ENCODE measurements at places on chromosomes 2 and 18.

DNA sequence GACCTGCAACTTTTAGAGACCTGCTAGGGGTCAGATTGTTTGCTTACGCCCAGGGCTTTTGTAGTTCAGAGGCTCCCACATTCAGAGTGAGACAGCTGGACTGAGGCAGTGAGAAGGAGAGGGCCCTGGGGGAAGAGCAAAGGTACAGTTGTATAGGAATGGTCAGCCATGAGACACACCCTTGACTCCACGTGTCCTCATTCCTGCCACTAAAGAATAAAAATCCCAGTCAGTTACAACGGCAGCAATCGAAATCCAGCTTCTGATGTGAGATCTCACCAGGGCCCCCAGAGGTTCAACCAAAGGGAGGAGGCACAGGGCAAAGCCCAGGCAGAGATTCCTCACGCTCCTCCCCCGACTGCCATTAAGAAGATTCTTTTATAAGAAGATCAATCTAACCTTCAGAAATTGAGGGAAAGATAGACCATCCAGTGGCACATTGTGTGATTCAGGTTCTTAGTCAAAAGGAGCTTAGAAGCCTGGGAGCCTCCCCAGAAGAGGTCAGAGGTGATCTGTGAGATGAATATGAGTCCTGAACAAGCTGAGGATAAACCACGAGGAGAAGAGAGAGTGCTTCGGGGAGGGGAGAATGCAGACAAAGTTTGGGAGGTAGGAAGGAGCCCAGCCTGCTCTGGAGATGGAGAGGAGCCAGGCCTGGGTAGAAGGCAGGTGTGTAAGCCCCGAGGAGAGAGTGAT lies 317.0 kb downstream of the CYP26B1 start:
- no peak for DNase-seq

- no peak for DNase-seq
Observed at GRCh38 chr18:31840499-31840898, 79.8 kb upstream of the SLC25A52 start.

GRCh38 chr2:240532031-240532775 lies 25.6 kb downstream of the ANKMY1 start:
- DNase-seq = no peak

- no peak for DNase-seq
Observed at GRCh38 chr2:246489-247144, 17.2 kb downstream of the SH3YL1 start.

DNA sequence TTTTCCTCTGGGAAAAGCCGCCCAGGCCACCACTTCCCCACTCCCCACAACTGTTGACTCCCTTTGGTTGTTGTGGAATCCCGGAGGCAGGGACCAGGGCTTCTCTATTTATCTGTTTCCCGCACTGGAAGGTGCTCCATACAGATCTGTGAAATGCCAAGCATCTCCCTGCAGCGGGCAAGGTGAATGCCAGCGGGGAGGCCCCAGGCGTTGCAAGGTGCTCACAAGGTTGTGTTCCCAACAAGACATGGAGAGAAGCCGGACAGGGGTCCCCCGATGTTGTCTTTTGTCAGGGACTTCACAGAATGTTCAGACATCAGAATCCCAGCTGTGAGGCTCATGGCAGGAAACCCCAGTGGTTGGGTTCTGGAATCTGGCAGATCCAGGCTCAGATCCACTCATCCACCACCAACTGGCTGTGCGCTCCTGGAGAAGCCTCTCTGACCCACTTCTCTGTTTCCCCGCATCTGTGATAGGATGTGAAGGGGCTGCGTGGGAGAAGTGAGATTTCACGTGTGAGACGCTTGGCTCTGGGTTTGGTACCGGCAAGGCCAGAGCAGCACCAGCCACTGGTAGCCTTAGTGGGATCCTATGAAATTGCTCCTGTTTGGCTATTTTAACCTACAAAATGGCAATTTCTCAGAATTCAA lies 8.6 kb upstream of the NEU2 start:
- no peak for DNase-seq

DNA sequence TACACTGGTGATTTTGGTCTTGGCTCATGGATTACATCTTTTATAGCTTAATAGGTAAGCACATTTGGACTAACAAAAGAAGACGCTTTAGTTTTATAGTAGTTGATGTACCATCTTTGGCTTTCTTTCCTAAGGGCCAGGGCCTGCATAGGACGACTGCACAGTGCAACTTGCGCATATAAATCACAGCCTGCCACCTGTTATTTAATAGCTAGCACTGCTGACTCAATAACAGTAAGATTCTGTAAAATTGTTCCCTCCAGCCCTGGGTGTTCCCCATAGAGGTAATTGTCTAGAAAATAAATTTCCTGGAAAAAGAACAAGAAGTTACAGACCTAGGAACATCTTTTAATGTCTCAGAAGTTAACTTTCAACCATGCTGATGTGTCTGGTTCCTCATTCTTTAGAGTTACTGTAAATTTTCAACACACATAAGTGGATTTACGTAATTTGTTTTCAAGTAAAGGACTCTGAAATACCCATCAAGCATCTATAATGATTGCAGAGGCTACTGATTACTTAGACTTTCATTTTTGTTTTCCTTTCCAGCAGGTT lies 594.2 kb upstream of the NXPH2 start:
- no peak for DNase-seq

DNA sequence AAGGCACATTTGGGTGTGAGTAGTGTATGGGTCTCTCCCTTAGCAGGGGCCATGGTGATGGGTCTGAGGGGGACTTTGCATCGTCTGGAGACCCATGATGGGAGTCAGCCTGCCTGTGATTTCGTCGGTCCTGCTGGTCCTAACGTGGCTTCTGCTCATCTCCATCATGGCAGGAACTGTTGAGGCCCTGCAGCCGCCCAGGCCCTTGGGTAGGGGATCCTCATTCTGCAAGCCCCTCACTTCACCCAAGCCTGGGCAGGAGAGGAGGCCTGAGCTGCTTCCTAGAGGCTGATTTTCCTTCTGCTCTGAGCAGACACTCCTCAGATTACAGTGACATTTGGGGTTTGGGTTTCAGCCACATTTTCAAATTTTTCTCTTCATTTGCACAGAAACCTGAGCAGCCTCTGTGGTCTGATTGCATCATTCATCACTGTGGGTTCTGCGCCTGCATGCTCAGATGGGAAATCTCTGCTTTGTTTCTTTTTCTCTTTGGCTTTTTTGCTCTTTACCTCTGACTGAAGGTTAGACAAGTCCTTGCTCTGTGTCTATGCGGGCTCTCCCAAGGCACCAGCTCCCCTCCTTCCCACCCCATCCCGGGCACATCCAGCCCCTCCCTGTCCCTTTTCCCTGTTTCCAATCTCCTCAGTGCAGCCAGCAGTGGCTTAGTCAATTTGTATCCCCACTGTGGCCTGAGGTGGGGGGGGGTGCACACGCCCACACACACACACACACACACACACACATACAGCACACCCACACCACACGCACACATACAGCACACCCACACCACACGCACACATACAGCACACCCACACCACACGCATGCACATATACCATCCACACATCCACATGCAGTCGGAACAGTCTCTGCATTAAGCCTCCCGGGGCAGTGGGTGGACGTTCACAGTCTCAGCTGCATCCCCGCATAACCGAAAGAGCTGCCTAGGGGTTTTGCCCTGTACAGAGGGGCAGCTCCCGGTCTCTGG lies 305.4 kb upstream of the HS6ST1 start:
- DNase-seq = no peak

GRCh38 chr2:51919395-51919794 lies 887.5 kb upstream of the NRXN1 start:
- no peak for DNase-seq

DNA sequence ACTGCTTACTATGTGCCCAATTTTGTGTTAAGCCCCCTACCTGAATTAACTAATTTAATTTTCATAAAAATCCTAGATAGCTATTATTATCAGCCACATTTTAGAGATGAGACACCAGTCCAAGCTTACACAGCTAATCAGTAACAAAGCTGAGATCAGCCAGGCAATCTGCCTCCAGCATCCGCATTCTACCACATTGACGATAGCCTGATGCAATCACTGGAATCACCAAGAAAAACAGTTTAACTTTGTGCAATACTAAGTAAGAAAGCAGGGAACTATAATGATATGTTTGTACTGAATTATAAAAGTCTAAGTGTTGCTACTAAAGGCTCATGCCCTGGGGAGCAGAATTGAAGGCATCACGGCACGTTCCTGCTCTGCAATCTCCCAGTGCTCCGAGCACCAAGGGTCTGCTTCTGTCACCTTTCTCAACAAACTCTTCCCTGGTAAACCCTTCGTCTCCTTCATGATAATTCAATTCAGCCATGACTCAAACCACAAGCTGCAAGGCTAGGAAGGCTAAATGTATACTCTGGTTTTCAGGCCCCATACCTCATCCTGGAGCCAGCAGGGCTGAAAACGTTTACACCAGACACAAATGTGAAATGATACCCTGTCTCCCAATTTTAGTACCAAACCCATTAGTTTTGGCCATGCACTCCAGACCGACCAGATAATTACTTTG lies 19.4 kb downstream of the KANSL3 start:
- no peak for DNase-seq

DNA sequence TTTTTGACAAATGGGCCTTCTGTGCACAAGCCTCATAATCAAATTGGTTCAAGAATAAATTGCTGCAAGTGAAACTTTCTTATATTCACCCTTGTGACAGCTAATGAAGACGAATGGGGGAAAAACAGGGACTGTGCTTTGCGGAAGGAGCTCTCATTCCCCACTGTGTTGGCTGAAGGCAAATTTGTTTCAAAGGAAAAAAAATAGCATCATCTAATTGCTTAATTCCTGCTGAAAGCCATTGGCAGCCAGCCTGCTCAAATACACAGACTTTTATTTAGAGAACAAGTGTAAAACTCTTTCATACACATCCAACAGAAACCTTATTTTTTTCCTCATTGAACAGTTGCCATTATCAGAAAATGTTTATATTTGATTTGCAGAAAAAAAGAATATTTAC lies 172.3 kb downstream of the ARL6IP6 start:
- DNase-seq = no peak

GRCh38 chr18:63795606-63796005 lies 20.4 kb downstream of the SERPINB7 start:
- DNase-seq = no peak

GRCh38 chr2:9842487-9843228 lies 616 bp upstream of the TAF1B start:
- no peak for DNase-seq

- no peak for DNase-seq
Observed at GRCh38 chr18:36050479-36050878, 16.9 kb downstream of the RPRD1A start.

GRCh38 chr2:139031722-139032121 lies 251.5 kb upstream of the NXPH2 start:
- no peak for DNase-seq

DNA sequence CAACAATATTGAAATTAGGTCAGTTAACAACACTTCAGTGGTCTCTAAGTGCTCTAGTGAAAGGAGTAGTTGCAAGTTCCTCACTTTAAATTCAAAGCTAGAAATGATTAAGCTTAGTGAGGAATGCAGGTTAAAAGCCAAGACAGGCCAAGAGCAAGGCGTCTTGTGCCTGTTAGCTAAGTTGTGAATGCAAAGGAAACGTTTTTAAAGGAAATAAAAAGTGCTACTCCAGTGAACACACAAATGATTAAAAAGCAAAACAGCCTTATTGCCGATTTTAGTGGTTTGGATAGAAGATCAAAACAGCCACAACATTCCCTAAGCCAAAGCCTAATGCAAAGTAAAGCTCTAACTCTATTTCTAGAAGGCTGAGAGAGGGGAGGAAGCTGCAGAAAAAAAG lies 44.7 kb downstream of the ANTXR1 start:
- no peak for DNase-seq

DNA sequence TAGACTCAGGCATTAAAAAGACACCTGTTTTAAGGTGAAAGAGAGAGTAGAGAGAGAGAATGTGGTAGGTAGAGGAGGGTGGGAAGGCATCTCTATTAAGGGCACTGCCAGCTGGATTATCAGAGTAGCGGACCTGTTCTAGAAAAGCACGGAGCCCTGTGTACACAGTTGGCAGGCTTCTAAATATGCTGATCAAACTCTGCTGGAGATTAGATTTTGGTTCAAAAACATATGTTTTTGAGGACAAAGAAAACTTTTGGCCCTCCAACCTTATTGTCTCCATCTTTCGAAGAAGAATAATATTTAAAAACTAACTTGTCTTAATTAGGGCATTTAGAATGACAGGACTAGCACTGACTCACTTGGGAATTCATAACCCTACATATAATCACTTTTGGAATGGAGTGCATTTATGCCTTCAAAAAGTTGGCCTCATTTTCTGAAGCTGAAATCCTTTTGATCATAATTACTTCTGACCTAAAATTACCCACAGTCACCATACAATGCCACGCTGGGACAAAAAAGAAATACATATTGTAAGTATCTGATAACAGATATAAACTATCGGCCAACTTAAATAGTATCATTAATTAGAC lies 254.6 kb downstream of the MEIS1 start:
- no peak for DNase-seq

- DNase-seq = peak; percentile 25
Observed at GRCh38 chr2:216761133-216761532, 65.8 kb upstream of the IGFBP5 start.

GRCh38 chr2:207202645-207203044 lies 36.9 kb upstream of the KLF7 start:
- DNase-seq = no peak

DNA sequence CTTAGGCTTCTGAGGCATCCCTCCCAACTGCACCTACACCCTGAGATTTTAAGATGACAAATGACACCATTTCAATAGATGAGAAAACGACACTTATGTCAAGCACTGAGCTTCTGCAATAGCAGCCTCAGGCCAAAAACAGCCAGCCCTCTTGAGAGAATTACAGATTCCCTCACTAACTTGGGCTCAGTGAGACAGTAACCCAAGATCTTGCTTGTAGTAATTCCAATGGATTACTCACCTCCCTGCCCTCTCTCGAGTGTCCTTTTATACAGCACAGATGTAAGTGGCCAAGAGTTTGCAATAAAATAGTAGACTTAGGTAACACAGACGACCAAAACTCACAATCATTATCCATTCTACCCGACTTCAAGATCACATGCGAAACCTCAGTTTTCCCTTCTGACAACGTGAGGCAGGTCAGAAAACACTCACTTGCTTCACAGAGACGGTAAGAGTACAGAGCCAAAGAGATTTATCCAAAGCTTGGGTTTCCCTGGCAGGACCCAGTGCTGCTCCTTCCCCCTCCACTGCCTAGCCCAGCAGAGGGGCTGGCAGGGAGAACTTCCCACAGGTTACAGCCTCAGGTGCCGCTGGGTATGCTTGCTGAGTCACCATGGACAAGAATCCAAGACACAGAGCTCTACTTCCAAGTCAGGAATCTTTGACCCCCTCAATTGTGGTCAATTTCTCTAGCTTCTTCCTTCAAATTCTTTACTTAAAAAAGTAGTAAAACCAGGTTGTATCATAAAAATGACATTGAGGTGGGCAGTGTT lies 181.4 kb downstream of the MYO5B start:
- DNase-seq = no peak

DNA sequence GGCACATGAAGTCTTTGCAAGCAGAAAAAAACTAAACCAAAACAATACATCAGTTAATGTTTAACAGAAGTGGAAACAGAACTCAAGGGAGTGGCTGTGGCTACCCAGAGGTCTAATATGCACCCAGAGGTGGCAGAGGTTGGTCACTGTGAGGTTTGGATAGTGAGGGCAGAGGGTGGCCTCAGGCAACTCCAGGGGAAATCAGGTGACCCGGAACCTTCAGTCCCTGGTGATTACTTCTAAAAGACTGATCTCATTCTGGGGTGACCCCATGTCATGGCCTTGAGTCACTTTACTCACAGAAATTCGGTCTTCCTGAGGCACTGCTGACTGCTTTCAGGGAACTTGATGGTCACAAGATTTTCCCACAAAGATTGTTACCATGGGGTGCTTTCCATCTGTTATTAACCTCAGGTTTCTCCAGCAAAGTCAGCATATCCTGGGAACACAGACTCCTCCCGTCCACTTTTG lies 99.4 kb downstream of the TMEM17 start:
- no peak for DNase-seq

Measured in SHP77 treated with DMSO at 0.1 percent for 48 hours (cell line).